Femur (tissue), 1 donor: ENCODE measurements at places on chromosomes 4 and X.

DNA sequence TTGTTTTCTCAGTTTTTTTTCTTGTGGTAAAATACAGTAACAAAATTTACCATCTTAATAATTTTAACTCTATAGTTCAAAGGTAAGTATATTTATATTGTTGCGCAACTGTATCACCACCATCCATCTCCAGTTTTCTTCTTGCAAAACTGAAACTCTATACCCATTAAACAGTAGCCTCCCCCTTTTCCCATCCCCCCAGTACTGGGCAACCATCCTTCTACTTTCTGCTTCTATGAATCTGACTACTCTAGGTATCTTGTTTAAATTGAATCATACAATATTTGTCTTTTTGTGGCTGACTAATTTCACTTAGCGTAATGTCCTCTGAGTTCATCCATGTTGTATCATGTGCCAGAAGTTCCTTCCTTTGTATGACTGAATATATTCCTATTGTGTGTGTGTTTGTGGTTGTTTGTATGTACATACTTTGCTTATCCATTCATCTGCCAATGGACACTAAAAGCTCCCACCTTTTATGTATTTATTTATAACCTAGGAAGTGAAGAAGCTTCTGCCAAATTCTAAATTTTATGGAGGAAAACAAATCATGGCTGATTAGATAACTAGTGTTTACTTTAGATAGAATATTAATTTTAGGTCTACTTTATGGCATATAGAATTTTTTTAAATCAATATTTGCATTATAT lies 10.0 kb downstream of the ABHD18 start:
- no peak for DNase-seq

DNA sequence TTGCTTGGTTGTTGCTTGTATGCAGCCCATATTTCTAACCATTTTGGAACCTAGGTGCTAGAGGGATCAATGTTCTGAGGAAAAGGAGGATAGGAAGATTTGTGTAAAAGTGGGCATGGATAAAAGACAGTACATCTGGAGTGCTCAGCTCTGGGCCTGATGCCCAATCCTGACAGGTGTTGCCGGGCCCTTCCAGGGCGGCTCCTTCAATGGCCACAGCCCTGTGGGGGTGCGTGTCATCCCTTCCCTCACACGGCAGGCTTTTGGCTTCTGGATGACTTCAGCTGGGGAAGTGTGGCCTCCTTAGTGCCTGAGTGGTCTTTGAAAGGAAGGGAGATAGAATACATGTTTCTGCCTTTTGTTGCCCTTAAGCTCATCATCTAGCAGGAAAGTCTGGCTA lies 47.2 kb downstream of the NELFA start:
- no peak for DNase-seq

DNA sequence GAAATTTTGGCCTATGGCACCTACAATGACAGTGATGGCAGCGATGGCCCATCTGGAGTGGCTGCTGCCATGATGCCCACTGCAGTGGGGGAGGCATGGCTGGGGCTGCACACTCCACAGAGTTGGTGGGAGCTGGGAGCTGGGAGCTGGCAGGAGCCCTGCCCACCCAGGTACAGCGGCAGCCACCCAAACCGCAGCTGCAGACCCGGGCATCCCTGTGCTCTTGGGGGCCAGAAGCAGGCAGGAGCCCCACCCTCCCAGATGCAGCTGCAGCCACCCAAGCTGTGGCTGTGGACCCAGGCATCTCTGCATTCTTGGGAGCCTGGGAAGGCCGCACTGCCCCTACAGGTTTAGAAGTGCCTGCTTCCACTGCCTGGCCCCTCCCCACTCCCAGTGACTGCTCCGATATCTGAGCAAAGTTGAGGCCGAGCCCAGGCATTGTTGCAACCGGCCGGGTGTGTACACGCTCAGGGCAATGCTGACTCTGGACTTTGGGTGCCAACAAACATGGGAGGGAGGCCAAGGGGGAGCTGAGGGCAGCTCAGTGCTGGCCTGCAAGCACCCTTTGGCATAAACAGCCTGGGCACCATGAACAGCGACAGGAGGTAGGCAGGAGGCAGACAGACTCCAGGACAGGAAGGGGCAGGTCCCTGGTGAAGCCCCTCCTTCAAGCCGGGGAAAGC lies 82.8 kb downstream of the PPP4R3C start:
- DNase-seq, result no peak

- DNase-seq, result no peak
Observed at GRCh38 chrX:123920105-123920785, 41.3 kb upstream of the STAG2 start.

- DNase-seq, result no peak
Observed at GRCh38 chrX:16491461-16491860, 158.5 kb upstream of the S100G start.

DNA sequence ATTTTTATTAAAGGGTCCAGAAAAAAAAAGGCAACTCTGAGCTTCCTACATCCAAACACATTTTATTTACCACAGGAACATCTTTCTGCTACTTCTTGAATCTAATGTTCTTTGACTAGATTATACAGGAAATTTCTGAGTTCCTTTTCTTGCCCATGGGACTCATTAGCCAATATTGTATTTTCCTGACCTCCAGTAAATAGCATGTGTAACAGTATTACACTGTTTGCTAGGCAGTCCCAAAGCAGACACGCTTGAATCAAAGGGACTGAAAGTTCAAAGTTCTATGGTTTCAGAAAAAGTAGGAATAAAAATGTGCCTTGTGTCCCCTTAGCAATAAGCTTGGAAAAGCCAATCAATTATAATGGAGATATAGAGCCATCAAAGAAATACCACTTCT lies 57.4 kb downstream of the MOSPD2 start:
- DNase-seq, result no peak

DNA sequence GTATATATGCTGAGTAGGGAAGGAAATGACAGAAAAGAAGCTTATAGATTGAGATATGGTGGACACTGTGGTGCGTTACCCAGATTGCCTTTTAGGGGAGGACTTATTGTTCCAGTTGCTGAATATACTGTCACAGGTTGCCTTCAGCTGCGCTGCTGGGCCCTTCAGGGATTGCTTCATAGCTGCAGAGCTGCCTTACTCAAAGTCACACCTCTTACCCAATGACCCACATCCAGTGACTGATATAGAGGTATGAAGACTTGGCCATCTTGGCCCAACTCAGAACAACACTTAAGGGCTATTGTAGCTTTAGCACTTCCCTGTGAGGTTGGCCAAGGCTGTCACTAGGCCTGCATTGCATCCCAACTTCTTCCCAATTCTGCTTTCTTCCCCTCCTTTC lies 63.4 kb upstream of the TMEM164 start:
- DNase-seq, result no peak

DNA sequence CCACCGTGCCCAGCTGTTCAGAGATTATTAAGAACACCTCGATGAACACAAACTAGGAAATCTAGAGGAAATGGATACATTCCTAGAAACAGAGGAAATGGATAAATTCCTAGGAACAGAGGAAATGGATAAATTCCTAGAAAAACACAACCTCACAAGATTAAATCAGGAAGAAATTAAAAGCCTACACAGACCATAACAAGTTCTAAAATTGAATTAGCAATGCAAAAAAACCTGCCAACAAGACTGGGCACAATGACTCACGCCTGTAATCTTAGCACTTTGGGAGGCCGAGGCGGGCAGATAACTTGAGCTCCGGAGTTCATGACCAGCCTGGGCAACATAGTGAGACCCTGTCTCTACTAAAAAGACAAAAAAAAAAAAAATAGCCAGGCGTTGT lies 13.1 kb upstream of the IDS start:
- no peak for DNase-seq

DNA sequence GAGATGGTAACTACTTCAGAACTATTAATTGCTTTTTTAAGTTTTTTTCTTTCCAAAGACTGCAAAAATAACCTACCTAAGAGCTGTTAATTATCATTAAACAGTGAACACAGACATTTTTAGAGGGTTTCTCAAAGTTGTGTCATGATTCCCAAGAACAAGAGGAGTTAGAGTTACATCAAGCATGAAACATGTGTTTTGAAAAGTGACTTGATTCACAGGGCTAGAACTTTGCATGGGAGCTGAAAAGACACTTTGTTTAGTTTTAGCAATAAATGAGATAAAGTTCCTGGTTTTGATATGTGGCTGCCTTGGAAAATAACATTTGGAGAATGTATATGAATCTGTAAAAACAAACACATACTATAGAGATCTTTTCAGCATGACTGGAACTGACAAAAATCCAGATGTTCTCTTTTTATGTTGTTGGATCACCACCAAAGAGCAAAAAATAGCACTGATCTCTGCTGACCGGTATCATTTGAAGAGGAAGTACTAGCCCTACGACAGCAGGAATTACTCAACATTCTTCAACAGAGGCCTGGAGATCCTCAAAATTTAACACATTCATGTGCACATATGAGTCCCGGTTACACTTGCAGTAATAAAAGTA lies 173.0 kb upstream of the PCDH18 start:
- DNase-seq, result no peak
